ENCODE measurements at places on chromosomes 4 and X.
A peak's percentile ranks its signal among the peaks of the same experiment; 100 is the strongest.

DNA sequence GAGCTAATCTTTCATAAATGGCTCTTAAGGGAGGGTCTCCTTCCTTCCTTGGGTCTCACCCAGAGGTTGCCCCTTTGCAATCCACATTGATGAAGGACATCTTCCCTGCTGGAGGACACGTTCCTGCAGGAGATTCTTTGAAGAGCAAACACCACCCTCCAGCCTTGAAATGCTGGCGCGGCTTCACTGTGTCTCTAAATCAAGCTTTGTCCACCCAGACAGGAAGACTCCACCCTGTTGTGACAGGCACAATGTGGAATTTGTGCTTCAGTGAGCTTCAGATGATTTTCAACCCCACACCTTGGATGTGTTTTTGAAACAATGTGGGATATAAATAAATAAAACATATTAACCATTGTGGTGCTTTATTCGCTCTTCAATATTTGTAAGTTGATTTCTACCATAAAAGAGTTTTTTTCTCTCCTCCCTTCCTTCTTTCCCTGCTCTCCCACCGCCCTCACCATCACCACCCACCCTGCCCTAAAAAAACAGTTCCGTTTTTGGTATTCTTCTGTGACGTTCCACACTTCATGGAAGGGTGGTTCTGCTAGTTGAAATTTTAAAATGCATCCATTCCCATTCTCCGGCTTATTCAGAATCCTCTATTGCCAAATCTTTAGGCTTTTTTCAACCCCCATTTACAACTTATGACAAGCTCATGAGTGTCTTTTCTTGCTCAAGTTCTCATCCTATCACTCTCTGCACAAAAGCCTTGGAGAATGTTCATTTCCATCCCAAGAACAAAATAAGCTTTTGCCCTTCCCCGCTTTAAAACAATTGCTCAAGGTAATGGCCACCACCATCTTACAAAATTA lies 264.3 kb downstream of the RAPGEF2 start:
- no peak for DNase-seq

DNA sequence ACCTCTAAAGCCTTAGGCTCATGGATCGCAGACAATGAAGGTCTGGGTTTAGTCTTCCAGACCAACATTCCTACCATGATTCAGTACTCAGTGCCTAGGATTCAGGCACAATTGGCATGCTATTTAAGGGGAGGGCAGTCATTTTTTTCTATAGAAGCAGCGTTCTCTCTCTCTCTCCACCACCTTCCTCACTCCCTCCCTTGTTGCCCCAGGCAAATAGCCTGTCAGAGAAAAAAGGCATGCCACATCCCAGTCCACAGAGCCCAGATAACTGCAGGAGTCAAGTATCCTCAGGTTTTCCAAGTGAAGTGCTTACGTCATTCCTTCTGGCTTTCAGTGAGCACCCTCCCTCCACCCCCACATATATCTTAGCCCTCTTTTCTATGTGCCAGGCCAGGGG lies 533.0 kb downstream of the BCOR start:
- no peak for DNase-seq

DNA sequence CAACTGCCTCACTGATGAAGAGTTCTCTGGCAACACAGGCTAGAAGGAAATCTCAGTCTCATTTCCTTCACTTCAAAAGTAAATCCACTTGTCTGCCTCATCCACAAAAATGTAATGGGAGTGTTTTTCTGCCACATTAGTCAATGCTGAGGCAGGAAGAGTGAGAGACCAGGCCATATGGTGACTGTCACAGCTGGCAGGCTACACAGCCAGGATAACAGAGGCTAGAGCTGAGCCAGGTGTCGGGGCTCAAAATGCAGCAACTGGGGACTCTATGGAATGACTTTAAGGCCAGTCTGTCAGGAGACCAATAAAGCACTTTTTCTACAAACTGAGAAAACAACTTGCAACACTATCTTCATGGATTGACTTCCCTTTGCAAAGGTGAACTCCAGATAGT lies 204.2 kb downstream of the GPC3 start:
- DNase-seq = no peak

DNA sequence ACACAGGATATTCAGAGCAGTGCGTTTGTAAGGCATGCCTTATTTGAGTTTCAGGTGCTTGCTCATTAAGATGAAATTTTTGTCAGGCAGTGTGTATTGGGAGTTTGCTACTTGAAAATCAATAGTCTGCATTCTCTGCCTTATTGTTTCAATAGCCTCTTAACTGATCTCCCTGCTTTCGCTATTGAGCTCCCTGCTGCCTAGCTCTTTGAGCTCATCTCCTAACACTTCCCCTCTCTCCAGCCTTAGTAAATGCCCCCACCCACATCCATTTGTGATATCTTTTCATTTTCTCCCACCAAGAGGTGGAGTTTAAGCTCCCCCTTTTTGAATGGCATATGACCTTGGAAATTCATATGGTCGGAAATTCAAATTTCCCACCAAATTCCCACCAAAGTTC lies 256.6 kb downstream of the IL1RAPL1 start:
- DNase-seq = no peak

DNA sequence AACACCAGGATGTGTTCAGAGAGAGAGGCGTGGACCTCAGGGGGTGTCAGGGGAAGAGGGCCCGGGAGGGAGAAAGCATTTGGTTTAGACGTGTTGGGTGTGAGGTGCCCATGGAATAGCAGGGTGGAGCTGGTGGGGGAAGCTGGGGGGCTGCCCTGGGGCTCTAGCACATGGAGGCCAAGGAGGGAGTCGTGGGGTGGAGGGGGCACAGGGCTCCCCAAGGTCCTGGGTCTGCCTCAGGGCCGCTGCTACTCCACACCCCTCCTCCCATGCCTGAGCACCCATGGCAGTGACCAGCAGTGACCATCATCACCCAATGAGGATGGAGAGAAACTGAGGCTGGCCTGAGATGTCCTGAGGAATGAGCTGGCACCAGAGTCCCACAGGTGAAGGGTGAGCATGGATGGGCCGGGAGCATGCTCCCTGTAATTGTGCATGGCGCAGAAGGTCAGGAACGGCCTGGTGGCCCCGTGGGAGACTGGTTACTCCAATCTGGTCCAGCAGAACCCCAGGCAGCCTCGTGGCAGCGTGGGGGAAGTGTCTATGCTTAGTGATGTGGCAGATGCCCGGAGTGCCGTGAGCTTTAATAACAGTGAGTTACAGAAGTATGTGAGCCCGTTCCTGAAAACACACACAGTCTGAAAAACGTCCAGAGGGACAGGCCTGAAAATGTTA lies 69.4 kb upstream of the GPR78 start:
- DNase-seq = no peak

GRCh38 chr4:61243962-61244361 lies 43.8 kb downstream of the ADGRL3 start:
- no peak for DNase-seq

- peak; percentile 74 for DNase-seq
Observed at GRCh38 chrX:12955882-12956703, 18.8 kb upstream of the TMSB4X start.

DNA sequence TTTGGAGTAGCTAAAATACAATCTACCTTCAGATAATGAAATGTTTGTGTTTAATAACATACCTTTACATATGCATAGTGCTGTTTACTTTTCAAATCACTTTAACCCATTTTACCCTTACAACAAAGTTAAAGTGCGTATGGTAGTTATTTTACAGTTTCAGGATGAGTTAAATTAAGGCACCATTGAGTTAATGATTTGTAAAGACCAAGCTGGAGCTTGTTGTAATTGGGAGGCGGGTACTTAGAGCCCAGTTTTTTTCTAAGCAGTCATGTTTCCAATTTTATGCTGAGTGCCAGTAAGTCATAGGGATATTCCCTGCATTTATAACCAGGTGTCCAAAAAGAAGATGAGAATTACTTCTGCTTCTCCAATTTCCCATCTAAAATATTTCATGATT lies 84.2 kb upstream of the NRK start:
- no peak for DNase-seq

DNA sequence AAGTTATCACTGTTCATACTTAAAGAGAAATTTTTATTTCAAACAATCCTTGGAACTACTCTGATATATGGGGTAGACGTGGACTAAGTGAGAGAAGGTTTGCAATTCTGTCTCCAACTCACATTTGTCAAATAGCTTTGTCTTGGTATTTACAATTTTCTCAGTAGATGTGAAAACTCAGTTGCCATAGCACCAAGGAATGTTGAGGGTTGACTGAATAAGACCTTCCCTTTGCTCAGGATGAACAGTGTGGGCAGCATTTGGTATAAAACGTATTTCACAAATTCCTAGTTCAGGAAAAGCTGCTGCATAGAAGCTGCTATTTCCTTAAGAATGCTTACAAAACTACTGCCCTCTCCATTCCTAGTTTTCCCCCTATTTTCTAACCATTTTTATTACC lies 399.5 kb downstream of the NKX6-1 start:
- no peak for DNase-seq

- no peak for DNase-seq
Observed at GRCh38 chr4:183038436-183038835, 60.6 kb upstream of the WWC2 start.

DNA sequence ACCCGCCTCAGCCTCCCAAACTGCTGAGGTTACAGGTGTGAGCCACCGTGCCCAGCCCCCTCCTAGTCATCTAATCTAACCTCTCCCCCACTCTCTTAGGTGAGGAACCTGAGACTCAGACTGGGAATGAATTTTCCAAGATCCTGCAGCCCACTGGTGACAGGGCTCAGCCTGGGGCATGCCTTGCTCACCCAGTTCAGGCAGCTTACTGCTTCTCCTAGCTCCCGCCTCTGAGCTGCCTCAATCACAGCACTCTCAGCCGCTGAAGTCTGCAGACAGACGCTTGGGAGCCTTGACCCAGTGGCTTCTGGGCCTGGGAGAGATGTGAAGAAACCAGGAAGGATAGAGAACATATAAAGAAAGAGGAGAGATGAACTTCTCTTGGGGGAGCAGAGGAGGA lies 24.4 kb downstream of the PJA1 start:
- no peak for DNase-seq

Measured in activated naive CD8-positive, alpha-beta T cell treated with anti-CD3 and anti-CD28 coated beads for 36 hours (primary cell).